ENCODE measurements at places on chromosomes 1 and 21.
A peak's percentile ranks its signal among the peaks of the same experiment; 100 is the strongest.

GRCh38 chr1:158646465-158646864 is 40.0 kb downstream of the SPTA1 start:
- DNase-seq = no peak

DNA sequence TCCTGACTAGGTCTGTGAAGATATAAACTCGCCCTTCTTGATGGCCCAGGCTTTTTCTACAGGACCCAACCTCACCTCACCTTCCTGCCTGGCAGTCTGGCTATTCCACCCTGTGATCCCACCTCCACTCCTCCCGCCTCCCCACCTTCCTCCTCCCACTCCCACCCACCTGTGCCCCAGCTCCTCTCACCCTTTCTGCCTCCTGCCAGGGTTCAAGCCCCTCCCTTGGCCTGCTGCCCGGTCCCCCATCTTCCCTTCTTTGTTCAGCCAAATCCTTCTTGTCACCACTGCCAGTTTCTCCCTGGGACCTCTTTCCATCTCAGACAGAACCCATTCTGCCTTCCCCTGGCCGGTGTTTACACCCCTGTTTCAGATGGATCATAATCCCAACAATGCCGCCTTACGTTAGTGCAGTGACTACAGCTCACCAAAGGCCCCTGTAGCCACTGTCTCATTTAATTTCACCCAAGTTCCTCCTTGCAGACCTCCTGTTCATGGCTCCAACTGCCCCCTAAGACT is 127.5 kb upstream of the EDN2 start:
- no peak for DNase-seq

GRCh38 chr1:174966008-174966572 is 33.7 kb upstream of the CACYBP start:
- no peak for DNase-seq

DNA sequence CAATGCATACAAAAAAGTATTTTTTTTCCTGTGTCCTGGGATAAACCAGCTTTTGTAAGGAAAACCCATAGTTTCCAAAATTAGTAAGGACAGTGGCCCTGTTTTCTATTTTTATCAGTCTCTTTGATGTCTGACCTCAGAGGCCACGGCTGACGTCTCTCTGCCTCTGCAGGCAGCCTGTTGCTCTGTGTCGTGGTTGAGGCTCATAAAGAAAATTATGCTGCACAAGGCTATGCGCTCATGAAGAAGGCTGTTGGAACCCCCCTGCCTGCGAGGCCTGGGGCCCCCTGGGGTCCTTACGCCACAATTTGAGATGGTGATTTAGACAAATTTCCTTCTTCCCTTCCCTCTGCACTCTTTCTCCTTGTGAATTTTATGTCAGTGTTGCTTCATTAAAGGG is 48.9 kb downstream of the AGPAT3 start:
- no peak for DNase-seq

- DNase-seq = no peak
These were observed 5.1 kb downstream of the HLX start for GRCh38 chr1:220884109-220884980.

- DNase-seq = no peak
These were observed 8.3 kb upstream of the C8B start for GRCh38 chr1:56973923-56974742.

- no peak for DNase-seq
These were observed 32.4 kb downstream of the ITPKB start for GRCh38 chr1:226706684-226707083.

DNA sequence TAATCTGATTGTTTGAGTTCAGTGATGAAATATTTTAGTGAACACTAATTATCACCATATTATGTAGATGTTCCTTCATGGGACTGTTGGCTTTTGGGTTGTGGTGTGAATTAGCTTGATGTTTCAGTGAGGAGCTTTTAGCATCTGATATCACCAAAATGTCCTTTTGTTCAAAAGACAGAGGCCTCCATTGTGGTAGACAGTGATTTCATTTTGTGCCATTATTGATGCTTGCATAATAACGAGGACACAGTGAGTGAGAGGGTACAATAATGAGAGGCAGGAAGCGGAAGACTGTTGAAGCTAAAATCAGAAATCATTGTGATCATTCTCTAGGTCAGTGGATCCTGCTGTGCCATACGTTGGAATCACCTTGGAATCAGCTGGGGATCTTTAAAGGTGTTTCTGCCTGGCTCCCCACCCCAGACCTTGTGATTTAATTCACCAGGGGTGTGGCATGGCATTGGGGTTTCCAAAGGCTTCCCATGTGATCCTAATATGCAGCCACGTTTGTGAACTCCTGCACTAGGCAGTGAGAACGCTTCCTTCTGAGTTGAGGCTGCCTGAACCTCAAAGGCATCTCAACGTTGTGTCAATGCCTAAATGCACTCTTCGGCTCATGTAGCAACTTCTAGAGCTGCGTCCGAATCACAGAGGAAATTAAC is 82.1 kb upstream of the KIF1B start:
- DNase-seq = no peak

DNA sequence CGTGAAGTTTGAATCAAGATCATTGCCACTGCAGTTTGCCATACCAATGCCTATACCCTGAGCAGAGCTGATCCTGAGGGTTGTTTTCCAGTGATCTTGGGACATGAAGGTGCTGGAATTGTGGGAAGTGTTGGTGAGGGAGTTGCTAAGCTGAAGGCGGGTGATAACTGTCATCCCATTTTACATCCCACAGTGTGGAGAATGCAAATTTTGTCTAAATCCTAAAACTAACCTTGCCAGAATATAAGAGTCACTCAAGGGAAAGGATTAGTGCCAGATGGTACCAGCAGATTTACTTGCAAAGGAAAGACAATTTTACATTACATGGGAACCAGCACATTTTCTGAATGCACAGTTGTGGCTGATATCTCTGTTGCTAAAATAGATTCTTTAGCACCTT is 78.6 kb downstream of the FMN2 start:
- DNase-seq = no peak

- DNase-seq = no peak
These were observed 10.7 kb downstream of the RAB42 start for GRCh38 chr1:28602536-28603439.

DNA sequence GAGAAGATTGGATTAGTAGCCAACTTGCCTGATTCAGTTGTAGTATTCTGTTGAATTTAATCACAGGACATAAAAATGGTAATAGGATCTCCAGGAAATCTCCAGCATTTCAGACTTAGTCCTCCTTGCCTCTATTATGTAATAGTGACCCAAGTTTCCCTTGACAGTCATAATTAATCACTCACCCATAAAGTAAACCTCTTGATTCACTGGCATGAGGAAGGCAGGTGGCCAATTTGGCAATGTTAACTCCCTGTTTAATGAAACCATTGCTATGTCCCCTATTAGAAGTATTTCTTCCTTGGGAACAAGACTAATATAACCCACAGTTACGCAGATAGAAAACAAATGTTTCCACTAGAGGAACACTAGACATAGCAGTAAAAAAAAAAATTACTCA is 604.8 kb upstream of the CXADR start:
- no peak for DNase-seq

GRCh38 chr1:222920169-222920568 is 105.3 kb downstream of the DISP1 start:
- DNase-seq = no peak

DNA sequence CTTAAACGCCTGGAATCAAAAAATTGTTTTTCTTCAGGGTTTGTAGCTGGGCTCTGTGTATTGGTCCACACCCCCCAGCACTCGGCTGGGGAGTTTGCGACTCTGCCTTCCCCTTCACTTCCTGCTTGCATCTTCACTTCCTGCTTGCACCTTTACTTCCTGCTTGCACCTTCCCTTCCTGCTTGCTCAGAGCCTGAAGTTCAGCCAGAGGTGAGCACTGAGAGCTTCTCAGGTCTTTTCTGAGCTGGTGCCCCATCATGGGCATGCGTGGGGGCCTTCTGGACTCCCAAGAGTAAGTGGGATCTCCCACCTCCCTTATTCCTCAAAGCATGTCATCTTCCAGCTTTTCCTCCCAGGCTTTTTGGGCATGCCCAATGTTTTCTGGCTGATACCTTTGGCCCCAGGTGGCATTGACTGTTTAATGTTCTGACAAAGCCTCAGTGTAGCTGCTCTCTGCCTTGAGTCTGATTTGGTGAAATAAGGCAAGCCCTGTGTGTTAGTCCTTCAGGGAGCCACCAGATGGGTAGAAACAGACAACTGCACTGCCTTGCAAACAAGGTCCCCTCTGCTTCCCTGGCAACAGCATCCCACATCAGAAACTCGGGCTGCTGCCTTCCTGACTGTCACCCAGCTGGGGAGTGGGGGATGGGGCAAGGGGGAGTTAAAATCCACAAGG is 3.5 kb downstream of the KRTAP10-2 start:
- no peak for DNase-seq

DNA sequence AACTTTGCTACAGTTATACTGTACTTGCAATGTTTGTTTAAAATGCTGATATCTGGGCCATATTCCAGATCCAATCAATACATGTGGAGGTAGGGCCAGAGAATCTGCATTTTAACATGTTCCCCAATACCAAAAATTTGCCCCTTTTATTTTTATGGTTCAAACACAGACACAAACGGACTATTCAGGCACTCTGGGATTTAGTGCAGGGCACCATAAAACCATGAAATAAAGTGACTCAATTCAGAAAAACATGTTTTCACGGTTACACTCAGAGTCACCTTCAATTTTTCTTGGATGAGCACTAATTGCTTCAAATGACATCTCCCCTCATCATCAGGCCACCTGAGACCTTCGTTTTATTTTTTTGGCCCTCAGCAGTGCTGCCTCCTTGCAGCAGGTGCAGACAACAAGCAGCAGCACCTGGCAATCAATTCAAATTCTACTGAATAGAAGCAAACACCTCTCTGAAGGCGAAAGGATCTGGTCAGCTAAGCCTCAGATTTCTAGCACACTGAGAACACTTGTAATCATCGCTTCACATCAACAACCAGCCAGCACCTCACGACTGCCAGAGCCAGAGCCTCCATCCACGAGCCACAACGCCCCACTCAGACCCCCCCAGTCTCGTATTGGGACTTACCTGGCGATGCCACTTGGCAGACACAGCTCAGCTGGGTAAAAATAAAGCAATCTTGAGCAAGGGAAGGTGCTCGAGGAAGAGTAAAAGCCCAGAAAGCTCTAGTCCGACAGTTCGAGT is 1.1 kb downstream of the ERO1B start:
- DNase-seq = peak; percentile 21

DNA sequence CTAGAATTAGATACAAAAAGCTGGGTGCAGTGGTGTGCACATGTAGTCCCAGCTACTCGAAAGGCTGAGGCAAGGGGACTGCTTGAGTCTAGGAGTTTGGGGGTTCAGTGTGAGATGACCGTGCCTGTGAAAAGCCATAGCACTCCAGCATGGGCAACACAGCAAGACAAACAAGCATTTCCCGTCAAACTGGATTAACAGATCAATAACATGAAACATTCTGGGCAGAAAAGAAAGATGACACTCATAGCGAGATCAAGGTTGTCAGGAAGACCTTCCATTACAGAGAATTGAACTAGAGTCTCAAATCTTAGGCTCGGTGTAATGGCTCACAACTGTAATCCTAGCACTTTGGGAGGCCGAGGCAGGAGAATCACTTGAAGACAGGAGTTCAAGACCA is 14.0 kb downstream of the TFB2M start:
- DNase-seq = no peak

DNA sequence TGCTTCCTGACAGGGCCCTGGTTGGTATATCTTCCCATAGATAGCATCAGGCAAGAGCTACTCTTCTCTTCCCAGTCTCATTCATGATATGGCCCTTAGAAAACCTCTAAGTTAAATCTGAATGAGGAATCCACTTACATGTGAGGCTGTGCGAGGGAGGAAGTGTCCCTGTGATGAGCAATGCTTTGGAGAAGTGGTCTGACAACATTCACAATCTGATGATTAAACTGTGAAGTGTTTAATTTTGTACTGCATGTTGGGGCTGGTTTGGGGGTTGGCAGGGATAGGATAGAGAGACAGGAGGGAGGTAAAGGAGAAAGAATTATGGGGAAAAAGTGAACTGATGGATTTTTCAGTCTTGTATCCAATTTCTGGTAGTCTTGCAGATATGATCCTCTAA is 421.2 kb upstream of the DAB1 start:
- DNase-seq = no peak

- no peak for DNase-seq
These were observed 44.2 kb downstream of the SMYD2 start for GRCh38 chr1:214324896-214325800.

- no peak for DNase-seq
These were observed 56.3 kb downstream of the NVL start for GRCh38 chr1:224273641-224274040.

All from T-helper 2 cell (primary cell).